A172 (cell line): ENCODE measurements at places on chromosomes 5 and 9. TPM values are rescaled to one million over a fixed set of nuclear protein-coding genes. Genes with fewer than 3 reads are reported as not detected.

The KIF20A gene
- total RNA-seq = 105 and 109 TPM in 2 replicates

The GGTA1 gene
- total RNA-seq = not detected in 2 replicates

The PCDHB9 gene
- total RNA-seq = 11.1 and 11.2 TPM in 2 replicates

The LYRM7 gene
- total RNA-seq = 7.0 and 9.8 TPM in 2 replicates

The NR4A3 gene
- 0.02 TPM in 1 of 2 replicates, not detected in the other for total RNA-seq

The IL3 gene
- total RNA-seq = not detected in 2 replicates

The MARCHF6 gene
- total RNA-seq = 30.3 and 48.8 TPM in 2 replicates

The ARPC5L gene
- 61.5 and 62.1 TPM in 2 replicates for total RNA-seq

The LRRTM2 gene
- not detected in 2 replicates for total RNA-seq

The SPATA31C1 gene
- total RNA-seq = not detected in 2 replicates

The SLC6A18 gene
- not detected in 2 replicates for total RNA-seq

The BAAT gene
- total RNA-seq = not detected in 2 replicates

The F2RL1 gene
- total RNA-seq = 1.7 and 2.3 TPM in 2 replicates

The FBP2 gene
- not detected in 2 replicates for total RNA-seq

The ACOT12 gene
- not detected in 2 replicates for total RNA-seq

The ZNF462 gene
- total RNA-seq = 9.7 and 13.0 TPM in 2 replicates

- DNase-seq = no peak
These were observed 397.0 kb downstream of the NR2F1-AS1 start for GRCh38 chr5:93184041-93184440.

GRCh38 chr5:136724161-136724560 lies 358.8 kb upstream of the TRPC7 start:
- no peak for DNase-seq

DNA sequence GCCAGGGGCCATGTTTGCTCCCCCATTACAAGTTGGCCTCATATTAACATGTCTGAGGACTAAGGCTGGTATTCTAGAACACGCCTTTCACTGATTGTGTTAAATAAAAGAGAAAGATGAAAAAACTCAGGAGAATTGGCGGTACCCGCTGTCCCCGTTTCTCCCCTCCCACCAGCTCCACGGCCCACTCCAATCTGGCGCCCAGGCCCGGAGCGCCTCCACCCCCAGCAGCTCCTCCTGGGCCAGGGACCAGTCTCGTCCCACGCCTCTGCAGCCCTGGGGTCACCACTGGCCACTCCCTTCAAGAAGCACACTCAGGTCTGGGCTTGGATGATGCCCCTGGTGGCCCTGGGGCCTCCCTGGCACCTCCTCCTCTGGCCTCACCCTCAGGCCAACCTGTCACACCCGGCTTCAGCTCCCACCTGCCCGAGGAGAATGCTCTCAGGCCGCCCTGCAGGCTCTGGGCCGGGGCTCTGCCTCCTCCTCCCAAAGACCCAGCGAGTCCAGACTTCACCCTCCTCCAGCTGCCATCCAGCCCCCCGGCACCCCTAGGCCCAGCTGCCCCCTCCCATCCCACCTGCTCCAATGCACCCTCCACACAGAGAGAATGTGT lies 133.0 kb upstream of the PPP1R26 start:
- no peak for DNase-seq

DNA sequence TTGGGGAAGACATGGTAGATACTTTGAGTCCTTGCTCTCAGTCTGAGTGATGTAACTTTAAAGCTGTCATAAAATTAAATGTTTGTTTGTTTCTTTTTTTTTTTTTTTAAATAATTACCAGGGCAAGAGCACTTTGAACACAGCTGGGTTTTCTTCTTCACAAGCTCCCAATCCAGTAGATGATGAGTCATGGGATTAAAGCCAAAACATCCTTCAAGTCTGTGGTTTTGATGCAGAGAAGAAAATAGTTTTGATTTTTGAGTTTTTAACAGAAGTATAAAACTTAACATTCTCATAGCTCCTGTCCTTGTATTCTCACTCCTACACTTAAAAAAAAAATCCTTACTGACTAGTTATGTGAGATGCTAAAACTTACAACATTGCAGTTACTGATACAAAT lies 34.8 kb upstream of the IL31RA start:
- peak; percentile 79 for DNase-seq

DNA sequence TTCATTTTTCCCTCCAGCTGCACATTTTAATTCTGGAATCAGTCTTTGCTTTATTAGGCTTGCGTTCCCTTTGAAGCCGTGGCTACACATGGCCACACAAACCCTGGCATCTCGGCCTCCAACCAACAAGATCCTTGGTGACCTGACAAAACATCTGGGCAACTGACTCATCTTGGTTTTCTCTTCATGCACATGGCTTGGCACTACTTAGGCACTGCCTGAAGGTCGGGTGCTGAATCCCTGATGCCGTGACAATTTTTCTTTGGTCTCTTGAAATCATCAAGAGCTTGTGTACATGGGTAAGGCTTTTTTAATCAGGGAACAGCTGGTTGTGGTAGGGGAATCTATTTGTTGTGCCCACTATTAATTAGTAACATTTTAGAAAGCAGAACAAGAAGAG lies 16.0 kb upstream of the PAPPA start:
- DNase-seq = no peak

GRCh38 chr5:168609806-168610482 lies 30.8 kb upstream of the PANK3 start:
- DNase-seq = peak; percentile 30

DNA sequence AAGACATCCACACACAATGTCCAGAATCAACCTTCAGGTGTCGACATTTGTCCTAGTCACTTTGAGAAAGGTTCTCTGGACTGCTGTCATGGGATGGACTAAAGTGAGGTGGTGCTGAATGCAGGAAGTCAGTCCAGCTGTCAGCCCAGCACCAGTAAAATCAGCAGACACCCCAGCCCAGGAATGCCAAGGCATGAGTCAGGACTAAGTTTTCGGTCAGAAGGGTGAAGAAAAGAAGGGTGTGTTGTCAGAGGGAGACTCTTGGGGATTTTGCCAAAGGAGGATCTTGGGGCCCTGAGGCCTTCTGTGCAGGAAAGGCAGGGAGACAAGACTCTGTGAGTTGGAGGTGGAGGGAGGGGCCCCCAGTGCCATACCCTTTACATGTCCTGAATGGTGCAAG lies 69.0 kb upstream of the XPA start:
- peak; percentile 79 for DNase-seq

DNA sequence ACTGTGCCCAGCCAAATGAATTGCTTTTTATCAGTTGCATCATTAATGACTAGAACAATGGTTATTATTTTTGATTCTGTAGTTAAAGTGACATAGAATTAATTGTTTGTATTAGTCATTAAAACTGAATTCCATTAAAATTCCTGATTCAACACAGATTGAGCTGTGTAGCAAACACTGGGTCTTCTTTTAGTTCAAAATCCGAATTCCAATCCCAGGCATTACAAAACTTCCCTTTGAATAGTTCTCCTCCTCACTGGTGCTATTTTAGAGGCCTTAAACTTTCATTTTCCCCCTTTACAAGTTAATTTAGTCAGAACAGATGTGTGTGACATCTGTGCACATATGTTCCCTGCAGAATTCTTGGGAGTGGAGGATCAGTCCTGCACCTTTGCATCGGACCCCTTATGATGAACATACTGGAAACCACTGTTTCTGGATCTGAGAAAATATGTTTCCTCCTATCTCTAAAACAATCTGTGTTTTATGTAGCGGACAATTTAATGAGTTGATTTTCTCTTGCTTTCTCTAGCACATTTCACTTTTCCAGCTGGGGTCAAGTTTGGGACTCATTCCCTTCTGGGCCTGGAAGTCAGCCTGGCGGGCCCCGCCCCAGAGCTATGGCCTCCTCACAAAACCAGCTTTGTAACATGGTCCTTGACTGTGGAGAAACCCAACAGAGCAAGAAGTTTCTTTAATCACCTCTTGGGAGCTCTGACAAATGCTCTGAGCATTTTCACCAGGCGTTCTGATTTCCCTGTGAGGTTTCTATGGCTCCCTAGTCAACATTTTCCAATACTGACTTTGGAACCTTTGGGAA lies 87.9 kb upstream of the MAMDC2 start:
- no peak for DNase-seq

- DNase-seq = peak; percentile 19
These were observed at the start of gene PTPRD for GRCh38 chr9:10612641-10613398. Gene PTPRD, minus strand, starts transcription at chr9:10613002.

DNA sequence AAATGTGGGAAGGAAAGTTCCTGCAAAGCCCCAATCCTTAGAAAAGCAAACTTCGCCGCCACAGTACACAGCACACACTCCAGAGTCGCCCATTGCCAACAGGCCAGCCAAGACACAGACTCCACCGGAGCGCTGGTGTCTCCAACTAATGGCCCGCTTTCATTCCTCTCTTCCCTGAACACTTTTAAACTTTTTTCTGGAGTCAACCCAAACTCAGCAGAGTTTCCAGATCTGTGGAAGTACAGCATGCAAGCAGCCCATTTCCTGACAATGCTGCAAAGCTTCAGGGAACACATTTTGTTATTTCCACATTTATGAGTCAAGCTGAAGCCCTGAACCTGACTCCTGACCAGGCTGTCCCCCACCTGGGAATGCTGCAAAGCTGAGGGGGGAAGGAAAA lies 351.9 kb downstream of the NFIB start:
- DNase-seq = no peak

DNA sequence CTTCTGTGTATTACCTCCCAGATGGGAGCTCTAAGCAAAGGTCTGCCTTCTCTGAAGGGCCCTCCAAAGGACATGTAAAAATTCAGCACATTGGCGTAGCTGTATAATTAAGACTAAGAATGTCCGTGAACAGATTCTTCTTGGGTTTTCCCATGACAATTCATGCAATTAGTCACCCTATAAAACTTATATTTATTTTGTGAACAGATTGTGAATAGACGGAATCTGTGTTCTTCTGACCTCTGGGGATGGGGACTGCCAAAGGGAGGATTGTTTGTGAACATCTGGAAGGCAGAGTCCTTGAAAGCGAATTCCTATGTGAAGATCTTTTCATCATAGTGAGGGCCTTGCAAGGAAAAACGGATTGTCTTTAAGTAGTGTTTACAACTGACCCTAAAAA lies 111.3 kb downstream of the EGFLAM start:
- DNase-seq = peak; percentile 10

DNA sequence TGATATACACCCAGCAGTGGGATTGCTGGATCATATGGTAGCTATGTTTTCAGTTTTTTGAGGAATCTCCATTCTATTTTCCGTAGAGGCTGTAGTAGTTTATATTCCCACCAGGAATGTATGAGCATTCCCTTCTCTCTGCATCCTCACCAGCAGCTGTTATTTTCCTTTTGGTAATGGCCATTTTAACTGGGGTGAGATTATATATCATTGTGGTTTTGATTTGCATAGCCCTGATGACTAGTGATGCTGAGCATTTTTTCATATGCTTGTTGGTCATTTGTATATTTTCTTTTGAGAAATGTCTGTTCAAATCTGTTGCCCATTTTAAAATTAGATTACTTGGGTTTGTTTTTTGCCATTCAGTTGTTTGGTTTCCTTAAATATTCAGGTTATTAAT lies 11.2 kb upstream of the PPIC start:
- DNase-seq = no peak

GRCh38 chr5:151469992-151470391 lies 22.6 kb downstream of the SLC36A1 start:
- no peak for DNase-seq

DNA sequence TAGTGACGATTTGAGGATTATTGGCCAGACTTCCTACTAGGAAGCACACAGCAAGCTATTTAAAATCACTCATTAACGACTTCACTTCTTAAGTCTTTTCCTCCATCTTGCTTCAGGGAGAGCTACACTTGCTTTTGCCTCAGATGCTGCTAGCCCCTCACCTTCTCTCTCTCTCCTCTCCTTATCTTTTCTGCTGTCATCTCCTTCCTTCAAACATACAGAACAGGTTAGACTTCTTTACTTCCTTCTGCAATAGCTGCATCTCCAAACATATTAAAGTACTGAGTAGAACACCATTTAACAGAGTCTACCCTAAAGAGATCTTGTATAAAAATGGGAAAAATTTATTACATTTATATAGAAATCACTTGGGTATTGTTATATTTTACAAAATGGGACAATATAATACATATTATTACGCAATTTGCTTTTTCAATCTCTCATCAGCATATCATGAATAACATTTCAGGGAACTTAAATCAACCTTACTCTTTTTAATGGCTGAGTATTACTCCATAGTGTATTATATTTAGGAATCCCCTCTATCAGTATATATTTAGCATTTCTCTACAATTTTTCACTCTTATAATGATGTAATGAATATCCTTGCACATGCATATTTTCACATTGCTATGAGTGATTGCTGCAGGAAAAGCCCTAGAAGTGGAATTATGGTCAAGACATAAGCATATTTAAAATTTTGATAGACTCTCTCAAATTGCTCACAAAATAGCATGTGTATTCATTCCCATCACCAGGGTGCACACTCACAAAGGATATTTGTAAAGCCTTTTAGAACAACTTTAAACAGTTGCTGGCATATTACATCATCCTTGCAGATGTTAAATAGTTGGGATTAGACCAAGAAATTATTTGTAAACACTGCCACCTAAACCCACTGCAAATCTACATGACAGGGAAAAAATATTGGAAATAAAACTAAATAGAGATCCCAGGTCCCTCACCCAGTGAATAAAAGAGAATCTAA lies 164.5 kb upstream of the NFIB start:
- no peak for DNase-seq

DNA sequence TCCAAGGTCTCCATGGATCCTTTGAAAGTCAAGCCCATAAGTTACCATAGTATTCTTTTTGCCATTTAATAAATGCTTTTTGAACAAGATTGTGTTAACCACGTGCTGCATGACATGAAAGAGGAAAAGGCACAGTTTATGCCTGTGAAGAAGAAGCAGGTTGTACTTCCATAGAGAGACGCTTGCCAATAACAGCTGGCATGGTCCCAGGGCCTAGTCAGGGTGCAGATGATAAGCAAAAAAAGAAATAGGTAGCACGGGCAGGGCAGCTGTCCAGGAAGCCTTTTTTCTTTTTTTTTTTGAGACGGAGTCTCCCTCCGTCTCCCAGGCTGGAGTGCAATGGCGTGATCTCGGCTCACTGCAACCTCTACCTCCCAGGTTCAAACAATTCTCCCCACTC lies 71.8 kb upstream of the CLINT1 start:
- DNase-seq = no peak

GRCh38 chr9:7979611-7980010 lies 180.0 kb upstream of the DMAC1 start:
- no peak for DNase-seq

- DNase-seq = peak; percentile 86
These were observed 23.4 kb downstream of the WWC1 start for GRCh38 chr5:168314735-168315411.

DNA sequence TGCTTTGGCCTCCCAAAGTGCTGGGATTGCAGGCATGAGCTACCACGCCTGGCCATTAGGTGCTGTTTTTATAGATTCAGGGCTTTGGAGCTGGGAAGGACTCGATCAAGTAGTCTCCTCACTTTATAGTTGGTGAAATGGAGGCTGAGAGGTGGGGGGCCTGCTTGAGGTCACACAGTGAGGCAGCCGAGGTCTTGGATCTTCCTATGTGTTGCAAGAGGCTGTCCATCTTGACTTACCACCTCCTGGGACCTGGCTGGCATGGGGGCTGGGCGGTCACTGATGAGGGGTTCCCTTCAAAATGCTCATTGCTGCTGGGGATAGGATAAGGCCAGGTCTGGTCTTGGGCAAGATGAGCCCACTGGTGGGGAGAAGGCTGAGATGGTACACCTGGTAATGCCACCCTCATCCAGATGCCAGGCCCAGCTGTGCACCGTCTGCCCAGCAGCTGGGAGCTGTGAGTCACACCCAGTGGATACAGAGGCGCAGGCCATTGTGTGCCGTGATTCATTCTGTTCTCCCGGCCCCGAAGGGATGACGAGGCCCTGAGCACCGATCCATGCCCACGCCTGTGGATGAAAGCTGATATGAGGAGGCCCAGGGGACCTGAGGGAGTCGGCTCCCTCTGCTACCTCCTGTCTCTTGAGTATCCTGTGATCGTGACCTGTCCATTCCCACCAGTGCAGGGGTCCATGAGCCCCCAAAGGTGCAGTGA lies 10.5 kb upstream of the NDST1 start:
- DNase-seq = peak; percentile 97

GRCh38 chr9:133693703-133694529 lies 44.2 kb downstream of the SARDH start:
- no peak for DNase-seq
